ENCODE measurements at places on chromosomes 4 and X.

DNA sequence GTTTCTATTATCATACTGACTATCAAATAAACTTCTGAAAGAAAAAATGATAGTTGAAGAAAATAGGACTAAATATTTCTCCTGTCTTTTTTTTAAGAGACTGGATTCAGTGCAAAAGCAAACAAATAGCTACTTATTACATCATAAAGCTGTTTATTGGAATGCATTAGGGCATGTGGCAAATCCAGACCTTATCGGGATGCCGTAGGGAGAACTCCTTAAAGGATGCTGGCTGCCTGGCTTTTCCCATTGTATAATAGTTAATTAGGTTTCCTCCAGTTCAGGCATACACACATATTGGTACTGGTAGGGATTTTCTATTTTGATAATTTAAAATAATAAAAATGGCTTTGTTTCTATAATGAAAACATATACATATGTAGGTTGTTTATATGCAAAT lies 539.3 kb upstream of the ATOH1 start:
- no peak for DNase-seq

- DNase-seq: no peak
These were observed 154.4 kb upstream of the NOCT start for GRCh38 chr4:138861135-138861534.

DNA sequence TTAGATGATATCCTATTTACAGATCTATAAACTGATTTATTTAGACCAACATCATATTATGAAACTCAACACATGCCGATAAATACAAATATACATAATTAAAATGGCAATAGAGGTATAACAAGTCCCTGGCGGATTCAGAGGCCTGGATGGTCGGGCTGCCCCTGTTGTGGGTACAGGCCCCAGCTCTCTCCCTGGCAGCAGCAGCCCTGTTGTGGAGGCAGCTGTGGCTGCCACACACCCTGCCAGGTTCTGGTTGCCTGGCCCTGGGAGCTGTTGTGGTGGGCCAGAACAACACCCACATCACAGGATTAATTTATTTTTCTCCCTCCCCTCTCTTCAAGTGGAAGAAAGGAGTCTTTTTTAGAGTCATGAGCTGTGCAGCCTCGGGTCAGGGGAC lies 12.1 kb upstream of the TCEAL2 start:
- no peak for DNase-seq

GRCh38 chrX:38426785-38427184 lies 74.4 kb downstream of the OTC start:
- DNase-seq: no peak

GRCh38 chr4:41204400-41204978 lies 9.9 kb downstream of the APBB2 start:
- no peak for DNase-seq

DNA sequence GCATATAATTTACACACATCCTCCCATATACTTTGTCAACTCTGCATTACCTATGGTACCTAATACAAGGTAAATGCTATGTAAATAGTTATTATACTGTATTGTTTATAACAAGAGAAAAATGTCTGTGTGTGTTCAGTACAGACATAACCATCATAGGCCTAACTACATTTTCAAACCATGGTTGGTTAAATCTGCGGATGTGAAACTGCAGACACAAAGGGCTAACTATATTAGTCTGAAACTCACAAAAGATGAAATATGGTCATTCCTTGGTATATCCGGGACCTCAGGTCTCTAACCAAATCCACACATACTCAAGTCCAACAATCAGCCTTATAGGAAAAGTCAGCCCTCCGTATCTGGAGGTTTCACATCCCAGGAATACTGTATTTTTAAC lies 13.5 kb downstream of the MAPK10 start:
- DNase-seq: no peak

GRCh38 chr4:181319629-181320028 lies 923.6 kb upstream of the TENM3 start:
- no peak for DNase-seq

GRCh38 chr4:16573206-16573605 lies 325.2 kb downstream of the LDB2 start:
- no peak for DNase-seq

DNA sequence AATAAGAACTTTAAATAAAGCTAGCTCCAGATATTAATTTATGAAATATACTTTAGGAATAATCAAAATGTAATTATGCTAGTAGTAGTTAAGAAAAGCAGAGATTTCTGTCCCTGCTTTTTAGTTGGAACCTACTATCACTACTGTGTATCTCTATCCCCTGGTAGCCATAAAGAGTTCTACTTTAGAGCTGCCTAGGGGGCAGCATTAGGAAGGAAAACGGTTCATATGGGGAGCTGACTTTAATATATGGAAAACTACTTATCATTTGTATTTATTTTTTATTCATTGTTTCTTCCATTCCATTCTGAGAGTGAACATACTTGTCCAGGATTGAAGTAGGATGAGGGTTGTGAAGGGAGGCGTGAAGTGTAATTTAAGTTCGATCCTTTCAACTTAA lies 40.9 kb downstream of the CPEB2 start:
- no peak for DNase-seq

DNA sequence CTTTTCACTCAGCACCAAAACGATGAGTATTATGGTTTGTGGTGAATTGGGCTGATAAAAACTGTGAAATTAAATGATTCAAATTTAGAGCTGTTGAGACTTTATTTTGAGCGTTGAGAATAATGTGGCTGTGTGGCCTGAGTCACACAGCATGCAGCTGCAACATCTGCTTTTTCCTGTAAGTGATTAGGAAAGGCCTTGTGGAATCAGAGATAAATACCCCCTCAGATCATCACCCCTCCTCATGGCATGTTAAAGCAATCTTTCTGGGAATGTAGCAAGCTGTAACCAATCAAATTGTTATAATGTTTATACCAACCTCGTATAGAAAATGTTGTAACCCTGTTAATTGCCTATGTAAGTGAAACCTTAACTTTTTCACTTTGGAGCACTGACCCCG lies 90.0 kb upstream of the GRPR start:
- DNase-seq: no peak

DNA sequence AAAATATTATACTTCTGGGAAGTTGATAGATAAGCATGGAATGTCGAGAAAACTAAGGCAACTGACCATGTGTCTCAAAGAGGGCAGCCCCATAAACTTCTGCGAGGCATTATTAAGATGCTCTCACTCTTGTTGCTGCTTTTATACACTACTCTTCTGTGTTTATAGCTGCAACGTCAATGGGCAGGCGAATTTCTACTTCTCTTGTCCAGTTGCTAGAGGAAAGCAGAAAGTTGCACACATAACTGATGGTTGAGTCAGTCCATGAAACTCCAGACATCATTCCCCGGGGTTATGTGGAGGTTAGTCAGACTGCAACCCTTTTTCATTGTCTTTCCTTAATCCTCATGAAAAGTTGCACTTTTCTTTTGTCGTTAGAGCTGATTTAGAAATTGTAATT lies 39.8 kb downstream of the VCX3B start:
- DNase-seq: no peak

All from natural killer cell treated with Interleukin-12 subunit alpha and Interleukin-12 subunit beta and Interleukin-15 and Interleukin-18, amount 100 ng/mL, for 72 hours (primary cell).